ENCODE measurements at places on chromosomes 11 and 22. TPM values are rescaled to one million over a fixed set of nuclear protein-coding genes. Genes with fewer than 3 reads are reported as not detected.
A peak's percentile ranks its signal among the peaks of the same experiment; 100 is the strongest.

DNA sequence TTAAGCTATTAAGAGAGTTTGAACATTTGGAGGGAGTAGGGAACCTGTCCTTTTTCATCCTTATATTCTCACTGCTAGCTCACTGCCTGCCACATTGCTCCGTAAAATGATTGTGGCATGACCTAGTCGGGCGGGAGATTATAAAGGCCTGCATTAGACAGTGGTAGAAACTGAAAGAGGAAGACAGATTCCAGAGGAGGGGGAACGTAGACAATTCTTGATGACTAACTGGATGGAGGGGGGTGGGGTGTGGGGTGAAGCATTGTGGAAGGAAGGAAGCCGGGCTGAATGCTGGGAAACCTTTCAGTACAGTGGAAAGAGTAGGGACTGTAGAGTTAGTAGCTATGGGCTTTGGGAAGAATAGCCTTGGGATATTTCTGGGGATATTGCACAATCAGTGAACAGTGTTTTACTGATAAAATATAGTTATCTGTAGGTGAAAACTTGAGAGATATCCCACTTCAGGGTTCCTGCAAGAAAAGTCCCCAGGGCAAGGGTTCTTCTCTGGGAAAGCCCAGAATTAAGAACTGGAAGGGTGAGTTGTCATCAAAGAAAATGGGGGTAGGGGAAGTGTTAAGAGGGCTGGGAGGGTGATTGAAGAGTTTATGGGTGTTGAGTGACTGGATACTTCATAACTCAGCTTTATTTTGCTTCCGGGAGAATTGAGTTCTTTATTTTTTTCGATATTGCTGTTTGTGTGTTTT, 2.1 kb downstream of the MED15 start:
- H3K4me3 ChIP-seq: peak overlapping the region; percentile 45
- peak overlapping the region; percentile 57 for H3K27ac ChIP-seq
- peak; percentile 67 for DNase-seq

- no peaks in the 10 kb centered on the region for H3K27me3 ChIP-seq
- no peaks in the 10 kb centered on the region for H3K36me3 ChIP-seq
- no peak for DNase-seq
- no peak overlapping the region for H3K27ac ChIP-seq
- no peak overlapping the region for H3K4me3 ChIP-seq
Observed at GRCh38 chr22:50528682-50529415, 963 bp downstream of the TYMP start.

GRCh38 chr11:12241401-12241800, 131.0 kb downstream of the MICAL2 start:
- H3K27ac ChIP-seq: no peak overlapping the region
- H3K36me3 ChIP-seq: no peaks in the 10 kb centered on the region
- no peak for DNase-seq

DNA sequence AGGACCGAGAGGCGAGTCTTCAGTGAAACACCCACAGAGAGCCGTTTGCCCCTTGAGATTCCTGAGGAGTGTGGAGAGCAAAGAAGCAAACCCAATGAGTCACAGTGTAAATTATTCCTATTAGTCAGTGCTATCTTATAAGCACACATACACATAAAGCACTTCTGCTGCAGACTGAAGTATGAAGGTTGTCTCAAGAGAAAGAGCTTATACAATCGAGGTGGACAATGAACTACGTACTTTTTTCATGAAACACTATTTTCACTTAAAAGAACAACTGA, 37.3 kb downstream of the GALNT18 start:
- H3K4me1 ChIP-seq: no peaks in the 10 kb centered on the region
- no peak overlapping the region for H3K27ac ChIP-seq
- H3K4me3 ChIP-seq: no peak overlapping the region
- no peaks in the 10 kb centered on the region for H3K27me3 ChIP-seq
- DNase-seq: no peak
- no peaks in the 10 kb centered on the region for H3K36me3 ChIP-seq

- peaks cover 81% of the 10 kb centered on the region for H3K4me1 ChIP-seq
- no peaks in the 10 kb centered on the region for H3K36me3 ChIP-seq
- H3K27me3 ChIP-seq: no peaks in the 10 kb centered on the region
- H3K27ac ChIP-seq: peak within 1 kb of the TSS; percentile 77
Observed at GRCh38 chr11:67415501-67416304, at the start of gene CARNS1. CARNS1 (plus strand) TSS chr11:67415678; CDS start chr11:67416200, 522 bp downstream.

GRCh38 chr11:6095798-6096197, 11.7 kb upstream of the OR56B4 start:
- H3K36me3 ChIP-seq: no peaks in the 10 kb centered on the region
- H3K4me3 ChIP-seq: no peak overlapping the region

GRCh38 chr11:32829680-32830412, at the start of gene PRRG4:
PRRG4 (plus strand) TSS chr11:32829927; CDS start chr11:32830530, 603 bp downstream.
- no peaks in the 10 kb centered on the region for H3K27me3 ChIP-seq
- H3K27ac ChIP-seq: no peak within 1 kb of the TSS
- H3K4me3 ChIP-seq: peak within 1 kb of the TSS; percentile 52
- no peak for DNase-seq
- H3K36me3 ChIP-seq: no peaks in the 10 kb centered on the region

- H3K4me3 ChIP-seq: peak overlapping the region; percentile 85
- peaks cover 3% of the 10 kb centered on the region for H3K36me3 ChIP-seq
- H3K27me3 ChIP-seq: no peaks in the 10 kb centered on the region
- peaks cover 16% of the 10 kb centered on the region for H3K4me1 ChIP-seq
Observed at GRCh38 chr11:62665599-62666258, 617 bp downstream of the CSKMT start.

- H3K27ac ChIP-seq: no peak overlapping the region
- DNase-seq: no peak
- no peaks in the 10 kb centered on the region for H3K27me3 ChIP-seq
- H3K4me1 ChIP-seq: peaks cover 18% of the 10 kb centered on the region
- no peaks in the 10 kb centered on the region for H3K36me3 ChIP-seq
- no peak overlapping the region for H3K4me3 ChIP-seq
Observed at GRCh38 chr11:13321431-13321830, 43.8 kb downstream of the BMAL1 start.

The WT1 gene
- not detected for total RNA-seq

DNA sequence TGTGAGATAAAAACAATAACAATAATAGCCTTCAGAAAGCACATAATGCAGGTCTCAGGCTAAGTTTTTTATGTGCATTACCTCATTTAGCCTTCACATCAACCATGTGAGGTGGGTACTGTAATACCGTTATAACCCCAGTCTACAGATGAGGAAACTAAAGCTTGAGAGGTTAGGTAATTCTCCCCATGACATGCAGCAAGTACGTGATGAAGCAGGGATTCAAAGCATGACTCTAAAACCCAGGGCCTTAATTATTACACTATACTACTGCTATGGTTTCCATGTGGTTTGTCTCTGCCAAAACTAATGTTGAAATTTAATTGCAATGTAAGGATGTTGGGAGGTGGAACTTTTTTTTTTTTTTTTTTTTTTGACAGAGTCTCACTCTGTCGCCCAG, 37.7 kb upstream of the FDX1 start:
- H3K27me3 ChIP-seq: no peaks in the 10 kb centered on the region
- DNase-seq: no peak
- no peaks in the 10 kb centered on the region for H3K4me1 ChIP-seq
- no peak overlapping the region for H3K4me3 ChIP-seq
- no peak overlapping the region for H3K27ac ChIP-seq
- H3K36me3 ChIP-seq: no peaks in the 10 kb centered on the region

GRCh38 chr11:129636926-129637325, 178.7 kb upstream of the TMEM45B start:
- no peak overlapping the region for H3K4me3 ChIP-seq
- H3K4me1 ChIP-seq: no peaks in the 10 kb centered on the region
- DNase-seq: no peak
- H3K36me3 ChIP-seq: no peaks in the 10 kb centered on the region

The PTPRJ gene
- total RNA-seq: 46.7 TPM

DNA sequence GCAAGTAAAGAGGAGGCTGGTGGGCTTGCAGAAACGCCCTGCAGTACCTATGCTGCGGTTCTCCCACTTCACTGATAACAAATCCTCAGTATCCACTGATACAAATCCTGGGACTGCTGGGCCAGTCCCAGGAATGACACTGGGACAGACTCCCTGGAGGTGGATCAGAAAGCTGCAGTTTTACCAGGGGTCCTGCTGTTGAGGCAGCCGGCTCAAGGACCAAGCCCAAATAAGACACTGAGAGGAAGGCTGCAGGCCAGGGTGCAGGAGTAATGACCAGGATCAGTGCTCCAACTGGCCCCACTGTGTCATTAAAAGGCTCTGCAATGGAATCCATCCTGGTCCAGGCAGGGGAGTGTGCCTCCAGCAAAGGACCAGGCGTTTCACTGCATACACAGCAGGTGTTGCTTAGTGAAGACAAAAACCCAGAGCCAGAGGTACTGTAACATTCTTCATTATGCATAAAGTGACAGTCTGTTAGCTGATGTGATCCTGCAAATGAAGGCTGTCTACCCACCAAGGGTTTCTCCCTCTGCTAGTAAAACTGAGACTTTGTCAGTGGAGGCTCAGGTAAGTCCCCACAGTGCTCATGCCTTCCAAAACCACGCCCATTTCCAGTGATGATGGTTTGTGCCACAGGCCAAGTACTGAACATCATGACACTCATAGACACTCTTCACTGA, 1.4 kb upstream of the C22orf39 start:
- no peaks in the 10 kb centered on the region for H3K27me3 ChIP-seq
- no peak for DNase-seq
- H3K27ac ChIP-seq: peak overlapping the region; percentile 81
- peaks cover 26% of the 10 kb centered on the region for H3K4me1 ChIP-seq
- peak overlapping the region; percentile 65 for H3K4me3 ChIP-seq
- peaks cover 7% of the 10 kb centered on the region for H3K36me3 ChIP-seq

DNA sequence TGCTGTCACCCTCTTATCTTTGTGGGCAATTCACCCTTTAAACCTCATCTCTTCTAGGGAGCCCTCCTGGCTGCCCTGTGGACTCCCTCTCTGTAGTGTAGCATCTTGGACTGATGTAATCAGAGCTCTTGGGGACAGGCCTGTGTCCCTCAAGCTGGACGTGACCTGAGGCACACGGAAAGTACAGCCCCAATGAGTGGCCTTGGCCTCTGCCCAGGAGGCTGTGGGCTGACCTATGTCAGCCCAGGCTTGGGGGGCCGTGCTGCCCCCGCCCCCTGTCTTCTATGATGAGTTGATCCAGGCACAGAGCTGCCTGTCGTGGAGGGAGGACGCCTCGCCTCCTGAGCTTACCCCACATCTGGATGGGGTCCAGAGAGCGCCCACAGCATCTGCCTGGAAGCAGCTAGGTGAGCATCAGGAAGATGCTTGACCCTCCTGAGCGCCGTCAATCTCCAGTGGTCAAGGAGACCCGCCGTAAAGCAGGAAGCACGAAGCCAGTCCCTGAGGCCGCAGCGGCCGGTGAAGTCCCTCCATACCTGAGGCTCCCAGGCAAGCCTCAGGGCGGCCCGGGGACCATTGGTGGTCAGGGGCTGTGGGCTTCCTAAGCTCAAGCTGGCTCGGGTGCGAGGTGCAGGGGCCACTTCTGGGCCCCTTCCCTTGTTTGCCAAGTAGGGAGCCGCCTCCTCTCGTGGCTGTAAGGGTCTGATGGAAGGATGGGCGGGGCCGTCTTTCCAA, 1136.9 kb downstream of the BRD1 start:
- no peaks in the 10 kb centered on the region for H3K4me1 ChIP-seq
- H3K27me3 ChIP-seq: no peaks in the 10 kb centered on the region
- no peak overlapping the region for H3K27ac ChIP-seq
- H3K4me3 ChIP-seq: no peak overlapping the region
- no peaks in the 10 kb centered on the region for H3K36me3 ChIP-seq
- DNase-seq: no peak

DNA sequence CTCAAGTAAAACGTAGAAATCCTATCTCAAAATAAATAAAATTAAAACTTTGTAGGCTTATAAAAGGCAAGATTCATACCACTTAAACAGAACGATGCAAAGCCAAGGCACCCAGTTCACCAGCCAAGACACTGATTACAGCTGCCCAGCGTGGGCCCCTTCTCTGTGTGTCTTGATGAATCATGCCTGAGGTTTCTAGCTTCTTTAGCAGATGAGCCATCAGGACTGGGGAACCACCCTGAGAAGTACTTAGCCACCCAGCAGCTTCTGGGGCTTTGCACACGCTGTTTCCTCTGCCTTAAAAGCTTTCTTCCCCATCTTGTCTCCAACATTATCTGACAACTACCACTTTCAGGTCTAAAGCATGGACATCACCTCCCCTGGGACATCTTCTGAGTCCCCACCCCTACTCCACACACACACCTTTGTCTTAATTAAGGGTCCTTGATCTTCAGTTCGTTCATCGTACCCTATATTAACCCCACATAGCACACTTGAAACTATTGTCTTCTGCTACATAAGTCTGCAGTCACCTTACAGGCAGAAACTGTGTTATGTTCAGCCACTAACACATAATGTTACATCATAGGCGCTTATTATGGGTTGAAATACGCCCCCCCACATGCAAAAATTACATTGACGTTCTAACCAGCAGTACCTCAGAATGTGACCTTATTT, 8.7 kb upstream of the LAYN start:
- H3K27ac ChIP-seq: no peak overlapping the region
- H3K36me3 ChIP-seq: no peaks in the 10 kb centered on the region

DNA sequence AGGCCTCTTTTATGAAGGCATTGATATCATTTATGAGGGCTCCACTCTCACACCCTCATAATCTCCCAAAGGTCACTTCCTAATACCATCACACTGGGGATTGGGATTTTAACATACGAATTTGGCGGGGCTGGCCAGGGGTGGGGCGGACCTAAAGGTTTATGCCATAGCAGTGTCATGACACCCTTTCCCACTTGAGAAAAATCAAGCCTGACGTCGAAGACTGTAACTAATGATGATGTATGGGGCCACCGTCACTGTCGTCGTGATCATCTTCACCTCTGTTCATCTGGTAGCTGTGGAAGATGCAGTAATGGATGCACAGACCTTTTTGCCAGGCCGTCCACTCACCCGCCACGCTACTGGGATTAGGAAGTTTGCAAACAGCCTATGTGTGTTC, 912.1 kb downstream of the TBC1D22A start:
- H3K4me3 ChIP-seq: no peak overlapping the region
- DNase-seq: no peak
- no peaks in the 10 kb centered on the region for H3K36me3 ChIP-seq
- no peaks in the 10 kb centered on the region for H3K27me3 ChIP-seq
- H3K27ac ChIP-seq: no peak overlapping the region

The CYP2D6 gene
- total RNA-seq: 12.7 TPM

DNA sequence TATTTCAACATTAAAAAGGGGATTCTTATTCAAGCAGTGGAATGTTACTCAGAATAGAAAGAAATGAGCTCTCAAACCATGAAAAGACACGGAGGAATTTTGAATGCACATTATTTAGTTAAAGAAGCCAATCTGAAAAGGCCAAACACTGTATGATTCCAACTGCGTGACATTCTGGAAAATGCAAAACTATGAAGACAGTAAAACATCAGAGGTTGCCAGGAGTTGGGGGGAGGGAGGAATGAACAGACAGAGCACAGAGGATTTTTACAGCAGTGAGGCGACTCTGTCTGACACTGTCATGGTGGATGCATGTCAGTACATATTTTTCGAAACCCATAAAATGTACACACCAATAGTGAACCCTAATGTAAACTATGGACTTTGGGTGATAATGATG, 22.9 kb upstream of the THY1 start:
- H3K36me3 ChIP-seq: no peaks in the 10 kb centered on the region
- H3K27ac ChIP-seq: no peak overlapping the region
- H3K27me3 ChIP-seq: no peaks in the 10 kb centered on the region

DNA sequence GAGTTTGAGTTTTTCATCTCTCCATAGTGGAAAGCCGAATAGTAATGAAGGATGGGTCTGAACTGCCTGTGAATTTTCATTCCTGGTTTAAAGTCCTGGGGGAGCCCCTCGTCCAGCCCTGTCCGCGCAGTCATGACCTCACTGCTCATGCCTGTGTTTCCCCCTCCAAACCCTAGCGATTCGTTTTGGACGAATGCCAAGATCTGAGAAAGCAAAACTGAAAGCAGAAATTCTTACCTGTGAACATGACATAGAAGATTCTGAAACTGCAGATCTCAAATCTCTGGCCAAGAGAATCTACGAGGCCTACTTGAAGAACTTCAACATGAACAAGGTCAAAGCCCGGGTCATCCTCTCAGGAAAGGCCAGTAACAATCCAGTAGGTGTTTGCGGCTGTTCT, 30.5 kb downstream of the CDPF1 start:
- H3K27ac ChIP-seq: no peak overlapping the region
- H3K4me1 ChIP-seq: no peaks in the 10 kb centered on the region
- H3K36me3 ChIP-seq: no peaks in the 10 kb centered on the region
- no peak overlapping the region for H3K4me3 ChIP-seq

All from naive thymus-derived CD4-positive, alpha-beta T cell (primary cell).